MCF 10A (cell line): ENCODE measurements at places on chromosomes 3 and 15. TPM values are rescaled to one million over a fixed set of nuclear protein-coding genes. Genes with fewer than 3 reads are reported as not detected.

Gene UBAP1L
- 3.0 and 3.5 TPM in 2 replicates for total RNA-seq

Gene LRRC31
- not detected in 2 replicates for total RNA-seq

Gene PLSCR2
- not detected in 2 replicates for total RNA-seq

Gene KPNA1
- 101 and 104 TPM in 2 replicates for total RNA-seq

Gene CPNE9
- total RNA-seq, result not detected in 2 replicates

Gene CHRM5
- not detected in 2 replicates for total RNA-seq

Gene ZBBX
- not detected in 2 replicates for total RNA-seq
